Fibroblast of lung (primary cell): ENCODE measurements at places on chromosomes 5 and 9. TPM values are rescaled to one million over a fixed set of nuclear protein-coding genes. Genes with fewer than 3 reads are reported as not detected.

The CDH10 gene
- total RNA-seq = under 0.01 and 0.17 TPM in 2 replicates

The TMEM252 gene
- total RNA-seq = not detected in 2 replicates

The PCDHB4 gene
- total RNA-seq = 0.50 and 0.51 TPM in 2 replicates

The PAPPA gene
- total RNA-seq = 33.4 and 45.7 TPM in 2 replicates

The HEMGN gene
- not detected in 2 replicates for total RNA-seq

The CCDC152 gene
- 1.5 and 2.5 TPM in 2 replicates for total RNA-seq

The CARTPT gene
- total RNA-seq = not detected in 2 replicates

The SV2C gene
- not detected in 2 replicates for total RNA-seq

The CBY3 gene
- not detected in 2 replicates for total RNA-seq
